ENCODE measurements at places on chromosomes 2 and 18.

GRCh38 chr2:119673796-119674195 is 5.2 kb upstream of the TMEM177 start:
- DNase-seq: no peak

DNA sequence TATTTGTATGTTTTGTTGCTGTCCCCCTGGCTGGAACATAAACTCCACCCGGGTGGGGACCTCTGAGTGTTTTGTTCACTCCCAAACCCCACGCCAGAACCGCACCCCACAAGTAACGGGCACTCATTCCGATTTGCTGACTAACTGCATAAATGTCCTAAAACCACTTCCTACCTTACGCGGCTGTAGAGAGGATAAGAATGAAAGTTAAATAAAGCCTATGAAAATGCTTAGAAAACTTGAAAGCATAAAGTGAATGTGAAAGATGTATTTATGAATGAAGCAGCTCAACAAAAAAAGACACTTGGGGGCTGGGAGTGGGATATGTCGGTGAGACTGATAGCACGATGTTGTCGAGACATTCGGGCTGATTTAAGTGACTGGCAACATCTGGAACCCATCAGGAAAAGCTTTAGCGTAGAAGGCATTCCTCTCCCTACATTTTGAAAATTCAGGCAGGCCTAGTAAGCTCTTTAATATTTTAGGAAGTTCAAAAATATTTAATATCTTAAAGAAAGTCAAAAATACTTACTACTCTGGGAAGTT is 206.7 kb downstream of the SH3RF3 start:
- no peak for DNase-seq

- DNase-seq: no peak
These were observed 28.9 kb downstream of the SPIRE1 start for GRCh38 chr18:12628706-12629702.

DNA sequence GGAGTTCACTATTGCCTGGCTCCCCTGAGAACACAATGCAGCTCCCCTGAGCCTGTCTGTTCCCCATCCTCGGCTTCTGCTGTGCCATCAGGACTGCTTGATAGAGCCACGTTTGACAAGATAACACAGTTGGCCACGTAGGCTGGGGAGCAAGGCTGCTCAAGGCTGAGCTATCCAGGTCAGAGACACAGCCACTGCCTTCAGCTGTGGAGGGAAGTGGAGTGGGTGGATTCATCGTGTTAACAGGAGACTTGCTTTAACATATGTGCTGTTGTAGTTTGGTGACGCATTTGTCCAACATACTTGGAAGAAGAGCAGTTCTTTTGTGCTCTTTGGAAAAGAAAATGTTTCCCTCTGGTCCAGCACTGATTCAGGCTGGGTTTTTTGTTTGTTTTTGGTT is 68.8 kb downstream of the WDSUB1 start:
- DNase-seq: no peak

GRCh38 chr2:73986085-73986681 is 1.5 kb downstream of the TET3 start:
- no peak for DNase-seq

- no peak for DNase-seq
These were observed 55.7 kb downstream of the PAPOLG start for GRCh38 chr2:60811491-60812375.

DNA sequence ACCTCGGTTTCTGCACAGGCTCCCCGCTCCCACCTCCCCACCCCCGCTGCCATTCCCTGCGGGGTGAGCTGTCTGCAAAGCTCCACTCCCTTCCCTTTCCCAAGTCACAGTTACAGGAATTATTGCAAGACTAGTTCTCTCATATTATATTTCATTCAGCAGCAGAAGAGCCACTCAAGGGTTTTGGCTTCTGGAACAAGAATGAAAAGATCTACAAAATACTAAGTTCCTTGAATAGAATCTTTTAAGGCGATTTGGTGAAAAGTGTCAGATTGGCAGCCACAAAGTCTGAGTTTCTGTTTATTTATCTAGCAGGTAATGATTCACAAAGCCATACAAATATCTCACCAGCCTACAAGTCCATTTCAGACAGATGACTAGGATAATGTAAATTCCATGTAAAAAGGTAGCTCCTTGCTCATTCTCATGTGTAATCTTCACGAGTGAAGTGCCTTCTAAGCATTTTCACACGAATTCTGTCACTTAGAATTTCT is 221.9 kb upstream of the RBBP8 start:
- DNase-seq: no peak

- no peak for DNase-seq
These were observed 118.0 kb downstream of the MREG start for GRCh38 chr2:215895330-215895729.

DNA sequence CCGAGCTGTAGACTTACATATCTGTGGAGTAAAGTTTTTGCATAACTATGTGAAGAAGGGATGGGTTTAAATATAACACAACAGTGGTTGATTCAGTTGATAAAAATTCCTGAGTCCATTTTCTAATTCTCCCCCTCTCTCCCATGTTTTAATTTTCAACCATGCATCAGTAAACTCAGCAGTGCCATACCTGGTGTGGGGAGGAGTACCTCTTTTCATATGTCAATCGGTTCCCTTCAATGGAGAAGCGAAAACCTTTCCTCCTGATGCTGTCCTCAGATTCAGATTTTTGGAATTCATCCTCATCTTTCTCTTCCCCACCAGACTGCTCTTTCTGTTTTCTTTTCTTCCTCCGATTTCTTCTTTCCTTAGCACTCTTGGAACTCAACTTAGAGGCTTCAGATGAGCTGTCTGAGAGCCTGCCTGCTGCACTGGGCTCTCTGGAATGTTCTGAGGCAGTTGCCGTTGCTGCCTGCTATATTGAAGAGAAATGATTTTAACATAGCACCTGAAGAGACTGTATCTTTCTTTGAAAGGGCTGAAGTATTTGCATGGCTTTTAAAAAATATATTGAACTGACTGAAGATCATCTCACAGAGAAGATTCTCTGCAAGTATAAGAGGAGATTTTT is 82.9 kb downstream of the SCN1A start:
- no peak for DNase-seq

GRCh38 chr18:37124516-37124915 is 295.6 kb downstream of the KIAA1328 start:
- no peak for DNase-seq

DNA sequence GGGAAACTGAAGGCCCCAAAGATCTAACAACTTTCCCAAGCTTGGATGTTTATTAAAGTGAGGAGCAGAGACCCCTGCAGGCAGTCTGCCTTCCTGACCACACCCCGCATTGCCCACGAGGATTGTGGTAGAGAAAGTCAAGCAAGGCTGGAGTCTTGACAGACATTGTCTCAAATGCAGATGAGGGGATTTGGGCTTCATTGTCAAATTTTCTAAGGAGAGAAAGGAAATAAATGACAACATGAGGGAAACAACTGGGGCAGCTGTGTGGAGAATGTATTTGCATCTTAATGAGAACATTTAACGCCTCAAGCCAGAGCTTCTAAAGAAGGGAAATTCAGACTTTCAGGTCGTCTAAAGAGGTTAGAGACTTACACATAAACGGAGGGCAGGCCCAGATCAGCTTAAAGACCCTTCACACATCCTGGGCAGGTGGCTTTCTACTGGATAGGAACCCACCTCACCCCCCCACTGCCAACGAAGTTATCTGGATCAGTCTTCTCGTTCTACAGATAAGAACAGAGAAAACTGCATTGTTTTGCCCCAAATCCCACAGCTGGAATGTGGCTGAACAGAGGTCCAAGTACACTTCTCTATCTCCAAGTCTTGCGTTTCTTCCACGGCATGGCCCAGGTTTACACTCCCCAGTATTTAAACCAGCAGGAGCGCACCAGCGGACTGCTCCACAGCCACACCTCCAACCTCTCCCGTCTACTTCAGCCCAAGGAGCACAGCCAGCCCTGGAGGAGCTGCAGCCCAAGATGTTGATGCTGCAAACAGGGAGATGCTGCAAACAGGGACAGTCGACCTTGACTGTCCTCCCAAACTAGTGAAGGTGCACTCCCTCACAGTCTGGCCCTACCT is 16.2 kb upstream of the SCG2 start:
- DNase-seq: no peak

DNA sequence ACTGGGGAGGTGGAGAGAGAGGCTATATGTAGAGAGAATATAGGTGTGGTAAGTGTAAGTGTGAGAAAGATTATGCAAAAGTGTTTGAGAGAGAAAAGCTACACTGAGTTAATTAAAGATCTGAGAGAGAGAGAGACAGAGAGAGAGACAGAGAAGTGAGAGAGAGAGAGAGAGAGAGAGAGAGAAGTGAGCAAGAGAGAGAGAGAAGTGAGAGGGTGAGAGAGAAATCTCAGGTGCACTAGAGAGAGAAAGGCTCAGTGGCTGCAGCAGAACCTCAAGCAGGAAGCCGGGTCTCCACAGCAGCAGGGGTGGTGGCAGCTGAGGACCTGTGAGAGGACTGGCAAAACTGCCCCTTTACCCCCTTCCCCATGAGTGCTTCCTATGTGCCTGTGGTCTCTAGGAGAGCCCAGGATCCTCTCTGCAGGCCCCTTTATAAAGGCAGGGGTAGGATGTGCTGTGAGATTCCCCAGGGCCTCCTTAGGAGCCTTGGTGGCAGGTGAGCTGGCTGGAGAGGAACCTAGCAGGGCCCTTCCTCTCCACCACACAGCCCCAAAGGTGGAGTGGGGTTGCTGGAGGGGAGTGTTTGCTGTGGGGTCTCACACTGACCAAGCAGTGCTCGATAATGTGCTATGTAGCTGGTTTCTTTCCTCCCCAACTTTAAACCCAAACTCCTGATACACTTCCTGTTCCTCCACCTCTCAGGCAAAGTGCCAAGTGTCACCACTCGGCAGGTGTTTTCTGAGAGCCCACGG is 52.6 kb downstream of the SLC4A5 start:
- DNase-seq: no peak

DNA sequence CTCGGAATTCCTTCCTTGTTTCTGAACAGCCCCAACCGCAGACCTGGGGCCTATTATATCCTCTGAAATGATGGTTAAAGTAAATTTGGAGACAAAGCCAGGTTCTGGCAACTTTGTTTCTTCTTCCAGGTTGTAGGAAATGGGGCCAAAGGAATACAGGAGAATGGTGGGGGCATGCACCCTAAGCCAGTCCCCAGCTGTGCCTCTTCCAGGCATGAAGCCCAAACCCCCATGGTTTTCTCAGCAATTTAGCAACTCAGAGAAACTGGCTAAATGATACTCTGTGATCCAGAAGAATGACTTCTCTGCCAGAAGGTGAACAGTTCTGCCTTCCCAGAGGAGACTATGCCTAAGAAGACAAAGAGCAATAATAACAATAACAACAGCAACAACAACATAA is 635.0 kb upstream of the FANCL start:
- no peak for DNase-seq
